Dorsolateral prefrontal cortex (tissue), 122 donors: ENCODE measurements at places on chromosomes 7 and 10.

DNA sequence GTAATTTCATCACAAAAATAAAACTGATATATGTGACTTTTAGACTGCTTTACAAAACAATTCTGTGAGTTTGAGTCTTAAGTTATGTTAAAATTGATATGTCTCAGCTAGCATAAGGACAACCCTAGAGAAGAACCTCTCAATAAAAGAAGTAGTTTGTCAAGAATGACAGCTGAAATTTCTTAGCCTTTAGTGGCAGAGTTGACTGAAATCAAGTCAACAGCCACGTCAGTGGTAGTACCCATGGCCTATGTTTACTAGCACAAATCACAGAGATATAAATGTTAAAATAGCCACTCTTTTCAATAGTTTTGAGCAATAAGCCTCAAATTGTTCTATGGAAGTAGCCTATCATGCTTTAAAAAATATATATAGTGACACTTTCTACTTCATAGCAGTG, 138.9 kb upstream of the FERD3L start:
- no peak for DNase-seq

DNA sequence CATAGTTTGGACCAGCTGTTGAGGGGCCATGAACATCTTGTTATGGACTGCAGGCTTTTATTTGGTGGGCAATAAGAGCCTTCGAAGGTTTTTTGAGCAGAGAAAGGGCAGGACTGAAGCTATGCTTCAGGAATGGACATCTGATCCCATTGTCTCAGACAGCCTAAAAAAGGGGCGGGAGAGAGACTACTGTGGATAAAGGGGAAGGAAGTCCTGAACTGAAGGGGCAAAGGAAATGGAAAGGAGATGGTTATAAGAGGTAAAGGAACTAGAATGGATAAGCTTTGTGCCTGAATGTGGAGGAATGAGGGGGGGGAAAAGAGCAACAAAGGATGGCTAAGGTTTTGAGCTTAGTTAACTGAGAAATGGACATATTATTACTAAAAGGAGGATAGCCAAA, 172.5 kb downstream of the SKAP2 start:
- DNase-seq: no peak

GRCh38 chr10:69662901-69663300, 32.9 kb downstream of the FAM241B start:
- DNase-seq: no peak

GRCh38 chr10:71571460-71572175, 148.0 kb downstream of the C10orf105 start:
- DNase-seq: no peak

- DNase-seq: no peak
Observed at GRCh38 chr7:158192956-158193355, 394.7 kb downstream of the PTPRN2 start.

- DNase-seq: no peak
Observed at GRCh38 chr7:73995821-73996511, 32.0 kb upstream of the ELN start.
